Osteoblast (primary cell): ENCODE measurements at places on chromosomes 3 and 15. TPM values are rescaled to one million over a fixed set of nuclear protein-coding genes. Genes with fewer than 3 reads are reported as not detected.

GRCh38 chr3:36434687-36435426 lies 54.6 kb downstream of the STAC start:
- H3K4me3 ChIP-seq = no peak overlapping the region
- H3K27me3 ChIP-seq = no peaks in the 10 kb centered on the region
- peak; percentile 45 for DNase-seq
- H3K4me1 ChIP-seq = no peaks in the 10 kb centered on the region
- H3K36me3 ChIP-seq = no peaks in the 10 kb centered on the region

GRCh38 chr3:47540281-47540680 lies 26.8 kb upstream of the ELP6 start:
- peak; percentile 87 for DNase-seq
- H3K36me3 ChIP-seq = no peaks in the 10 kb centered on the region
- H3K4me3 ChIP-seq = no peak overlapping the region
- no peaks in the 10 kb centered on the region for H3K27me3 ChIP-seq
- H3K27ac ChIP-seq = no peak overlapping the region

DNA sequence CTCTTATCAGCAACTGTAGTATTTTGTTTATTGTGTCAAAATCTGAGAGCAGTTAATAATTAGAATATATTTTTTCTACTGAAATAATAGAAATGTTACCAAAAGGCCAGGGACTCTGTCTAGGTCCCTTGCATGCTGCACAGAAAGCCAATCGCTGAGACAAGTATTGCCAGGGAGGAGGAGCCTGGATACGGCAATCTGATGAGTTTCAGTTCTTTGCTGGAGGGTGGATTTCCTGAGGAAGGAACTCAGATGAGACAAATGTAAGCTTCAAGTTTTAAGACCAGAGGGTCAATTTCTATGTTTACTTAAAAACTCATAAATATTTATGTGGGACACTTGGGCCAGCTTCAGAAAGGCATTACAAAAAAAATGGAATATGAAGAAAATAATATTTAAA lies 252.2 kb downstream of the GABRG3 start:
- no peaks in the 10 kb centered on the region for H3K4me1 ChIP-seq
- DNase-seq = no peak
- no peak overlapping the region for H3K27ac ChIP-seq

DNA sequence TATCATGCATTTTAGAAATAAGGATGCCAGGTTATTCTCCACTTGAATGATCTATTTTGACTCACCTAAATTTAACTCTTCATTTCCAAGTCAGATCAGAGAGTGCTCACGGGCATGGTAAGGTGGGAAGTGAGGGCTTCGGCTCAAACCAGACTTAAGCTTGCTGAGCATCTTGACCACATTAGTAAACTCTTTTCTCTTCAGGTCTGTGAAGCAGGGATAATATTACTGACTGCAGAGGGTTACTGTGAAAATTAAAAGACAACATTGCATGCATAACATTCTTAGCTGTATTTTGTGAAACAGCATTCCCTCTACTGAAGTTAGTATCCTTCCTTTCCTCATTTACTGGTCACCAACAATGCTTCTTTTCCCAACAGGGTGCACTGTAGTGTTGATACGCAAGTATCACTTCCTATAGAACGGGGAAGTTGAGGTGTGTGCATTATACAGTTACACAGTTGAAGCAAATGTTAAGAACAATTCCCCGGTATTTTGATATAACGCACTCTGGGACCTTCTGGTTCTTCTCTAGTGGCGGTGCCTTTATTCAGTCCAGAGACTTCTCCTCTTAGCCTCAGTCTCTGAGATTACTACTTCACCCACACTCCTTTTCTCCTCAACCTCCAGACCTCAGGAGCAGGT lies 74.1 kb upstream of the MNS1 start:
- H3K4me3 ChIP-seq = no peak overlapping the region
- H3K27ac ChIP-seq = no peak overlapping the region
- H3K36me3 ChIP-seq = no peaks in the 10 kb centered on the region

GRCh38 chr15:86915811-86916331 lies 836.2 kb downstream of the AGBL1 start:
- no peak overlapping the region for H3K27ac ChIP-seq
- no peaks in the 10 kb centered on the region for H3K36me3 ChIP-seq
- peaks cover 4% of the 10 kb centered on the region for H3K27me3 ChIP-seq
- no peaks in the 10 kb centered on the region for H3K4me1 ChIP-seq
- DNase-seq = peak; percentile 72

DNA sequence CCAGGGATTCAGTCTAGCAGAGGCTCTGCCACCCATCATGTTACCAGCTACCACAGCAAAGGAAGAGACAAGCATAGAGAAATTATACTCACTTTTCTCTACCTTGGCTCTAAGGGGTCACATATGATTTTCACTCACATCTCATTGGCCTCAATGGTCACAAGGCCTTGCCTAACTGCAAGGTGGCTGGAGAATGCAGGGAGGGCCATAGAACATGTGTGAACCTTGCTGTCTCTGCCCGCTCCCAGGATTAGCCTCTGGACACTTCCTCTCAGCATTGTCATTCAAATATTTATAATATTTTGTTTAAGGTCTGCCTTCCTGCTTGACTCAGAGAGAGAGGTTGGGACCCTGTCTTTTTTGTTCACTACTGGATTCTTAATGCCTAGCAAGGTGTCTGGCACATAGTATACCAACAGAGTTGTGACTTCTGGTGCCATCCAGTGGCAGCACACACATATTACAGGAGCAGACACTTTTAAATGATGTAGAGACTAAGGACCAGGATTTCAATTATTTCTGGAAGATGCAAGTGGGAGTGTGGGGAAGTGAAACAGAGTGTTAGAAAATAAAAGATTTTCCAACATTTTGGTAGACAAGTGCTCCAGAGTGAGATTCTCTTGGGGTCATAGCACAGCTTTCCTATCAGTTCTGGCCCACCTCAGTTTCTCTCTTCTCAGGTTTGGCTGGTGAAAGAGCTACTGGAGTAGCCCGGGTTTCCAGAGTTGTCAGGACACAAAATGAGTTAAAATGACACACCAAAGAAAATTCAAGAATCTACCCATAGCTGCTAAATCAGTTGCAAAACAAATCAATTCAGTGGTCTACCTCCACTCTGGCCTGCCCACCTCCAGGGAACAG lies 119.0 kb upstream of the RASGRP1 start:
- no peak overlapping the region for H3K27ac ChIP-seq
- H3K4me3 ChIP-seq = no peak overlapping the region
- peaks cover 6% of the 10 kb centered on the region for H3K27me3 ChIP-seq
- H3K4me1 ChIP-seq = no peaks in the 10 kb centered on the region

The TTLL13 gene
- under 0.01 TPM in 2 replicates for total RNA-seq

The DLEC1 gene
- under 0.01 and 0.29 TPM in 2 replicates for total RNA-seq

The KLHL25 gene
- total RNA-seq = 3.8 and 4.3 TPM in 2 replicates

The NR1I2 gene
- total RNA-seq = 0.36 TPM in 1 of 2 replicates, not detected in the other
